NCI-H1436 (cell line): ENCODE measurements at places on chromosomes 7 and 10.

DNA sequence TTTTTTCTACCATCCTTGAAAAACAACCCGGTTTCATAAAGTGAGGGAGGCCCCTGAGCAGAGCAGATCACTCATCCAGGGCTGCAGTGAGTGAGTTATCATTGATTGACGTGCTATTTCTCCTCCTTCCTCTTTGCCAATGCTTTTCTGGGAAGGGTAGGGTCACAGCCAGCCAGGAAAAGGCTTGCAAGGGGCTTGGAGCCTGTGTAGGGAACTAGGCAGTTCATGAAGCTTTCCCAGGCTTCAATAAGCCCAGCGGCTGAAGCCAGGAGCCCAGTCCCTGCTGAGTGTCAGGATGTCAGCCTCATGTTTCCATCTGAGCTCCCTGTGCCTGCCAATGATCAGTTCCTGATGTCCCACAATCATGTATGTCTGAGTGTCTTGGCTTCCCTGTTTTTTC, 584.7 kb downstream of the GALNT17 start:
- no peak for DNase-seq

GRCh38 chr10:3791974-3792633, 7.1 kb upstream of the KLF6 start:
- no peak for DNase-seq

DNA sequence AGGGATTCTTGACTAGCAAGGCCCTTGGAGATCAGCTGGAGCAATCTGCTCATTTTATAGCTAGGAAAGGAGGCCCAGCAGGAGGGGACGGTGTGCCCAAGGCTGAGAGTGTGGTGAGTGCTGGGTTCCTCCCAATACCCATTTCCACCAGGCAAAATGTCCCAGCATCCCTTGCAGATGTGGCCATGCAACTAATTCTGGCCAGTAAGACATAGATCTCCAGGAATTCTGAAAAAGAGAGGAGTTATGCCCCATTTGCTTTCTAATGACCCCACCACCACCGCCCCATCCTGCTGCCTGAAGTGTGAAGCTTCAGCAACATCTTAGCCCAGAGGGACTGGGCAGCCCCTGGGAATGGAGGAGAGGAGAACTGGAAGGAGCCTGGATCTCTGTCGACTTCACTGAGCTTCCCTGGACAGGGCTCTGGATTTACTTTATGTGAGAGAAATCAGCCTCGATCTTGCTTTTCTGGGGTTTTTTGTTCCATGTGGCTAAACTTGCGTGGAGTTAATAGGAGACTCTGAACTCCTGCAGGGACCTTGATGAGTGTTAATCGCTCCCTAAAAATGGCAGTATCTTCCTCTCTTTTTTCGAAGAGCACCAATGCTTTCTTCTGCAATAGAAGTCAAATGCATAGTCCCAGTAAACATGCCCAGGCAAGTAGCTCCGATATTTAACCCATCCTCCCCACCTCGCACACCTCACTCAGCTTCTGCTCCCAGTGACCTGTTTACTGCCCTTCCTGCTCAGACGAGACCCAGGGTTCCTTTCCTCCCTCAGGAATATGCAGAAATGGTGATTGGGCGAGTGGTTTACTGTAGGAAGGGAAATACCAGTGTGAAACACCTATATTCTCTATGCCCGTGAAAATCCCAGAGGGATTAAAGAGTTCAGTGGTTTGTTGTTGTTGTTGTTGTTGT, 127.5 kb upstream of the GPR26 start:
- no peak for DNase-seq

DNA sequence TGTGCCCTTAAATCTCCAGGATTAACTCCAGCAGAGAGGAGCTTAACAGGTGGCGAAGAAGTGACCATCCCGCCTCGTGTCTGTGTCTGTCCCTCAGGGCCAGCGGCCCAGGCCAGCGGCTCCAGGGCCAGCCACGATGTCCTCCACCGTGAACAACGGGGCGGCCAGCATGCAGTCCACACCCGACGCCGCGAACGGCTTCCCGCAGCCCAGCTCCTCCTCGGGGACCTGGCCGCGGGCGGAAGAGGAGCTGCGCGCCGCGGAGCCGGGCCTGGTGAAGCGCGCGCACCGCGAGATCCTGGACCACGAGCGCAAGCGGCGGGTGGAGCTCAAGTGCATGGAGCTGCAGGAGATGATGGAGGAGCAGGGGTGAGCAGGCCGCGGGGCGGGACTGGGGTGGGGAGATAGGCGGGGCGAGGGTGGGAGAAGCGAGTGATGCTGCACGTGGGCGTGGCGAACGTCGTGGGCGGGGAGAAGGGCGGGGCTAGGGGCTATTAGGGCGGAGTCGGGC, 33.3 kb downstream of the SRRM3 start:
- no peak for DNase-seq

DNA sequence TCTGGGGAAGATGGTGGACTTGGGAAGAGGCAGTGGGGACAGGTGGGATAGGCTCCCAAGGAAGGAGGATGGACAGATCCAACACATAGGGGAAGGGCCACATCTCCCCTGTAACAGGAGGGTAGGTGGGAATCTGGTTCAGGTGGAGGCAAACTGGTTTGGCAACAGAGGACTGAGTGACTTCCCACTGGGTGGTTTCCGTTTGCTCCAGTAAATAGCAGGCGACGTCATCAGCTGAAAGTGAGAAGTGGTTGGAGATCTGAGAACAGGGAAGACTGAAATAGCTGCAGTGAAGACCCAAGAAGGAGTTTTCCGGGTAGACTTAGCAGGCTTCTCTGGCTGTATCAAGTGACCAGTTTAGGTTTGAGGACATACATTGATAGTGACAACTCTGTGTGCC, 504.4 kb downstream of the GALNT17 start:
- DNase-seq, result no peak

- no peak for DNase-seq
Observed at GRCh38 chr7:149475121-149476045, 14.5 kb upstream of the ZNF777 start.

DNA sequence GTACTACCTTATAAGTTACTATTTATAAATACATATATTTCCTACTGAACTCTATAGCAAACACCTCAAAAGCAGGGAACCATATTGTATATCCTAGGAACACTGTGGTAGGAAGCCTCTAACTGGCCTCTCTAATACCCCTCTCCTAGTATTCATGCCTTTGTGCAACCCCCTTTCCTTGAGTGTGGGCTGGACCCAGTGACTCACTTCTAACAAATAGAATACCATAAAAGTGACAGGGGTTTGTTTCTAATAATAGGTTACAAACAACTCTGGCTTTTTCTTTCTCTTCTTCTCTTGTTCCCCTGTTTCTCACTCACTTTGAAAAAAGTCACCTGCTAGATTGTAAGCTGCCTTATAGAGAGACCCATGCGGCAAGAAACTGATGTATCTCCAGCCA, 51.6 kb upstream of the MACC1 start:
- DNase-seq, result no peak

GRCh38 chr10:124660404-124661125, 83.6 kb downstream of the FAM53B start:
- no peak for DNase-seq

DNA sequence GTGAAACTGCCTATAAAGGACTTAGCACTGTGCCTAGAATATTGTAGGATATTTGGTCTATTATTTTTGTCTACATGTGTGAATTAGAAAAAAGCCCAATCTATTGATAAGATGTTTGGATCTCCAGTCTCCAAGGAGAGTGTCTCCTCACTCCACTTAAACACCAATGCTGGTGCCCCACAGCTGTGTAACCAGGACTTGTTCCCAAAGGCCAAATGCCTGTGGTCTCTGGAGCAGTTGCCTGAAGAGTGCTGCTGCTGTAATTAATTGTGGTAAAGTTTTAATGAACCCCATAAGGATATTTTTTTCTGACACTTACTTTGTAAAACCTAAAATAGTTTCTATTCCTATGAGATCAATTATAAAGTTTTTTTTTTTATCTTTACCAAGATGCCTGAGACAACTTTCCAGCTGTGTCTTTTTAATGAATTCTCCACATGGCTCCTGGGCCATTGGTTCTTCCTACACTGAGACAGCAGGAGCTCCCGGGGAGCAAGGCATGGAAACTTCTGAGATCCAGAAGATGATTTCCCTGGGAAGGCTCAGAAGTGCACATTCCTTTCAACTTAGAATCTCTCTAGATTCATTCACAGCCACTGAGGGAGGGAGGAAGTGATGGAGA, 11.2 kb upstream of the OR2A5 start:
- no peak for DNase-seq

DNA sequence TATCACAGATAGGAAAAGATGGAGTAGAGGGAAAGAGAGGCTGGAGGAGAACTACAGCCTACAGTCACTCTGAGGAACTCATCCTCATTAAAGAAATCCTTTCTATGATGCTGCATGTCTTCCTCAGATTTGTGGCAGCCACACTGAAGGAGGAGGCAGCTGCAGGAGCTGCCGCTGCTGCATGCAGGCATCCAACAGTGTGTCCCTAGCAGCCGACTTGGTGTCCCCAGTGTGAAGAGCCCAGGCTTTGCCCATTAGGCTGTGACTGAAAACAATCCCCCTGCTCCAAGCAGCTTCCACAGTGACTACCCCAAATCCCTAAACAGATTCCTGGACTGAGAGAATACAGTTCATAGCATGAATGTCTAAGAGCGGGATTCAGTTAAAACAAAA, 23.1 kb downstream of the SKIDA1 start:
- DNase-seq, result no peak

DNA sequence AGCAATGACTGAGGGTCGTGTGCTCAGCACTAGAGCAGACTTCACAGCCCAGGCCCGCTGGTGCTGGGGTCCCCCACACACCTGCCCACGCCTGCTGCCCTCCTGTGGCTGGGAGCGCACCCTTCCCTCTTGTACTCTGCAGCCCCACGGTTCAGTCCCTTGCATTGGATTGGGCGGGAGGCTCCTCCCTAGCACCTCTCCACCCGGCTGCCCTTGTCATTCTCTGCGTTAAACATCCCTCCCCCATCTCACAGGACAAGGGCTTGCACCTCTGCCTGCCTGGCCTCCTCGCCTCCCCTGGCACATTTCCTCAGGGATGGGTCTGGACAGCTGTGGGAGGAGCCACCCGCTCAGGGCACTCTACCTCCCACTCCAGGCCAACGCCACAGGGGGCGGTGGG, 68.6 kb downstream of the ALOX5 start:
- DNase-seq, result no peak

DNA sequence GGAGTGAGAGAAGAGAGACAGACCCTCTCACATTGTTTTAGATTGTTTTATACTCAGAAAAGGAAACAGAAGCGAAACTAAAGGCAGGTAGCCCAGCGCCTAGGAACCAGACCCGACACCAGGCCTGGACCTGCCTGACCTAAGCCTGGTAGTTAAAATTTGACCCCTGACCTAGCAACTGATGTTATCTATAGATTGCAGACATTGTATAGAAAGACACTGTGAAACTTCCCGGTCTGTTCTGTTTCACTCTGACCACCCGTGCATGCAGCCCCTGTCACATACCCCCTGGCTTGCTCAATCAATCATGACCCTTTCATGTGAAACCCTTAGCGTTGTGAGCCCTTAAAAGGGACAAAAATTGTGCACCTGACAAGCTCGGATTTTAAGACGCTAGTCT, 31.6 kb downstream of the VIPR2 start:
- no peak for DNase-seq

DNA sequence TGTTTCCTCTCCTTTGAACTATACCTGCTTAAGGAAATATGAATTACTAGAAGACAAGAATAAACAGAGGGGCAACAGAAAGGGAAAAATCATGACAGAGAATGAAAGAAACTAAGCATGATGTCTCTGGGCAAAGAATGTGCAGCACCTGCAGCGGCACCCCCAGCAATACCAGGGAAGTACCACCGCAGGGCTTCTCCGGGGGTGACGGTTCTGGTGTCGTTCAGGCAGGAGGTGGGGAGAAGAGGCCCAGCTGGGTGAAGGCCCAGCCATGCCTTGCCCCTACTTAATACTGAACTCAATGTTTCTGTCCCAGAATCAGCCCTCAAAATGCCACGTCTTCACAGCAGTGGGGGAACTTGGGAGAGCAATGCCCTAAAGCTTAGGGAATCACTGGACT, 337.6 kb downstream of the CDC14C start:
- DNase-seq, result no peak

- DNase-seq, result no peak
Observed at GRCh38 chr7:29885626-29886025, 79.3 kb downstream of the WIPF3 start.

DNA sequence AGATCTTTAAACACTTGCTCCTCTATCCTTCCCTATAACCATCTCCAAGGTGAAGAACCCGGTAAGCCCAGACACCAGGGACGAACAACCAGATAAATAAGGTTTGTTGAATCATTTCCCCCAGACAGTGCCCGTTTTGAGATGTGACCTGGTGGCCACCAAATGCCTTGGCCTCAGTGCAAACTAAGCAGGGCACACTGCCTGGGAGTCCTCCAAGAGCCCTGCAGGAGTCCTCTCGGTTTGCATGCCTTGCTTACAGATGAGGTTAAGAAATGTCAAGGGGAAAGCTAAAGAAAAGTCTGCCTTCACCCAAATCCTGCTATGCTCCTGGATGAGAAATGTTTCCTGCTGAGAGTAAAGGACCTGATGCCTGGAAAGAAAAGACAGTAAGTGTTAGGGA, 31.6 kb downstream of the SLIT1 start:
- DNase-seq, result no peak

DNA sequence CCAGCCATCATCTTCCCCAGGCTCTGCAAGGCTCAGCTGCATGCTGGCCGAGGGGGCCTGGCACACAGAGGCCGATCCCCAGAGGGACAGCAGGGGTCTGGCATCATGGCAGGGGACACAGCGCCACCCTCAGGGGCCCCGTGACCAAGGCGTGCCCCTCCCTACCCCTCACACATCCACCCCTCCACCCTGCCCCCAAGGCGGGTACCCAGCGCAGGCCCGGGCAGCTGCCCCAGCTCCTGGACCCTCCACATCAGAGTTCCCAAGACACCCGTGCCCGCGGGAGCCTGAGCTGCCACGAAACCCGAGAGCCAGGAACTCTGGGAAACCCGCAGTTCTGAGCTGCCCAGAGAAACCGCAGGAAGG, 46.5 kb upstream of the TNRC18 start:
- DNase-seq, result no peak
